Hypothalamus (tissue), 51 donors: ENCODE measurements at places on chromosomes 2 and 18.
A peak's percentile ranks its signal among the peaks of the same experiment; 100 is the strongest.

GRCh38 chr2:239815671-239816070 is 209.5 kb downstream of the NDUFA10 start:
- no peak for DNase-seq

DNA sequence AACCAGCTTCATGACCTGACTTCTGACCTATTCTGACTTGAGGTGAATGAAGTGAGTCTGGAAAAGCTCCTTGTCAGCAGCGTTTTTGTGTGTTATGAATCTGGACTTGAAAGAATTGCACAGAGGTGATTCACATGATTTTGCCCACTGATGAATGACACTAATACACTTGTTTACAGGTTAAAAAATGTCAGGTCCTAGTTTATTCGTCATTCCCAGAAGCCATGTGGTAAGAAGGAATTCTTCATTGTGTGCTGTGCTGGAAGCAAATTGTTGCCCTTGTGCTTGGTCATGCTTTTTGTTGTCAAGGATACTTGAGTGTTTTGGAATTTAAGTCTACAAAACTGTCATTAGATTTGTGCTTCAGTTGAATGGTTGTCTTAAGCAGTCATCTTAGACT is 15.5 kb downstream of the SEC11C start:
- no peak for DNase-seq

DNA sequence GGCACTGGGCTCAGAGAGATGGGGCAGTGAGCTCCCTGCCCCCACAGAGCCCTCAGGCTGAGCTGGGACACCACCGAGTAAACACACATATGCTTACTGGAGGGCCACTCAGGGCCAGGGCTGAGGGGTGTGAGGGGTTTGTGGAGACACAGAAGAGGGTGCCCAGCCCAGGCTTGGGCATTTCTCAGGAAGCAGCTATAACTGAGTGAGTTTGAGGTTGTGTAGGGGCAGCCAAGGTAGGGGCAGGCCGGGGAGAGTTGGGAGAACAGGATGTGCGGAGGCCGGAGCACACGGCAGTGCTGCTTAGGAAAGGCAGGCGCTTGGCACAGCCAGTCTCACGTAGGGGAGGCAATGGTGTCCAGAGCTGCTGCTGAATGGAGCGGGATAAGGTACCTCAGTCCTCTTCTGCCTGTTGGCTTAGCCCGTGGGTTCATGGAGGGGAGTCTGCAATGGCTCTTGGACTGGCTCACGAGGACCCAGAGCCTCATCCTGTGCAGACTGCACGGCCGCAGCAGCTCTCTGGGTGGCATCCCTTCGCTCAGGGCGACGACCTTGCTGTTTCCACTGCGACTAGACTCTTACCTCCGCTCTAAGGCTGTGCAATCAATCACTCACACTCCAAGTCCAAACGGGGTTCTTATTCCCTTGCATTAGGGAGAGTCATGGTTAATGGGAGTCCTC is 466.1 kb upstream of the HS6ST1 start:
- DNase-seq = no peak

DNA sequence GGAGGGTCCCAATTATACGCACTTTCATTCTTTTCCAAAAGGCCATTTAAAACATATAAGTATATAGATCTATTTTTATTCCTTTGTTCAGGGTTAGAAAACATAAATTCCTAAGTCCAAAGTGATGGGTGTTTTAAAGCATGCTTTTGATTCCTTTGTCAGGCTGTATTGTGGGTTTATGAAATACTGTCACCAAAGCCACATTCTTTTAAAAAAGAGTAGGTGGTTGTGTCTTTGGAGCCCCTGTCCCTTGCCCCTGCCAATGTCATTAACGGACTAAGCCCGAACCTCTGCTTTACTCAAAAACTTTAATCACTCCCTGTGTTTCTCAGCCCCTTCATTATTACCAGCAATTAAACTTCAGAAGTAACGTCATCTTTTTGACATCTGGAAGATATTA is 104.9 kb upstream of the APCDD1 start:
- no peak for DNase-seq

- DNase-seq = peak; percentile 19
These were observed 2.7 kb upstream of the TGIF1 start for GRCh38 chr18:3447068-3447894.

DNA sequence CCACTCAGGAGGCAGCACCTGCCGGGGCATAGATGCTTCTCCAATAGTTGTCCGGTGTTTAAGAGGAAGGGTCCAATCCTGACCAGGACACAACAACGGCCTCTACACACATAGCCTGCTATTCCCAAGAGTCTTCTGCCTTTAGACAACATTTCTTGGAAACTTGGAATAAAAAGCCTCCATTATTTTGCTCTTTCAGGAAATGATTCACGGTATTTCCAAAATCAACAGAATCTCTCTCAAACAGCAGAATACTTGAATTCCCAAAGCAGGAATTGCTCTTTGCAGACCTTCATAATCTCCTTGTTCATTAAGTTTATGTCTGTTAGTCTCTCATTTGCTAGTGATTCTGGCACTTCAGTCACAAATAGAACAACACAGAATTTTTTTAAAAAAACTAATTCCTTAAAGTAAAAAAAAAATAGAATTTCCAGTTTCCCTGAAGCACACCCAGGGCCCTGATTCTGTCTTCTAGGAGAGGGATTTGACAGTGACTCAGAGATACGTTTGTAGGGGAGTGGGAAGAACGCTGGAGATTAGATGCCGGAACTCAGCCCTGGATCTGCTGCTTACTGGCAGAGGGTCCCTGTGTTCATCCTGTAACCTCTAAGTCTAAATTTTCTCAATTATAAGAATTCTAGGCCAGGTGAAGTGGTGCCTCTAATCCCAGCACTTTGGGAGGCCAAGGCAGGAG is 74.7 kb downstream of the NAB1 start:
- no peak for DNase-seq

GRCh38 chr18:26021061-26021754 is 69.2 kb downstream of the SS18 start:
- DNase-seq = no peak

- no peak for DNase-seq
These were observed 487.5 kb downstream of the SUCLG1 start for GRCh38 chr2:83971547-83971946.
